HS-27A (cell line): ENCODE measurements at places on chromosomes 16 and 17.

- DNase-seq: peak; percentile 54
Observed at GRCh38 chr17:51372345-51373004, 112.1 kb downstream of the UTP18 start.

DNA sequence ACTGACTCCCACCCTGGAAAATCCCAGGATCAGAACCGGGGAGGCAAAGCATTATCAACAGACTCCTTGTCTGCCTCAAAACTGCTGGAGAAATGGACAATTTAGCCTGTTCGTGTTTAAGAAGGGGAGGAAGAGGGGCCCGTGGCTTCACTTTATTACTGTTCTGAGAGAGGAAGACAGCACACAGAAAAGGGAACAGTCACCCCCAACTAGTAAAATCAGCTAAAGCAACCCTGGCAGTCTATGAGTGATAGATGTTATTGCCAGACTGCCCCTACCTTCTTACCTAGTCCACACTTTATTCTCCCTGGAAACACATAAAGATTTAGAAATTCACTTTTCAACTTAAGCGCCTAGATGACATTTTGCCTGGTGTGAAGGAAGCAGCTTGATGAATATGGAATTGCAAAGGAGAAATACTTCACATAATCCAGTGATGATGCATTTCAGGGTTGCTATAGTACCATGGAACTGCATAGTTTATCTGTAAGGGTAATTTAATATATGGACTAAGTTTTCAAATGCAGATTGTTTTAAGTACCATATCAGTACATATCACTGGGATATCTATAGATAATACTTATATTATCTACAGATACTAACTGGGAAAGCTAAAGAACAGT lies 36.9 kb upstream of the TRAP1 start:
- DNase-seq: no peak

DNA sequence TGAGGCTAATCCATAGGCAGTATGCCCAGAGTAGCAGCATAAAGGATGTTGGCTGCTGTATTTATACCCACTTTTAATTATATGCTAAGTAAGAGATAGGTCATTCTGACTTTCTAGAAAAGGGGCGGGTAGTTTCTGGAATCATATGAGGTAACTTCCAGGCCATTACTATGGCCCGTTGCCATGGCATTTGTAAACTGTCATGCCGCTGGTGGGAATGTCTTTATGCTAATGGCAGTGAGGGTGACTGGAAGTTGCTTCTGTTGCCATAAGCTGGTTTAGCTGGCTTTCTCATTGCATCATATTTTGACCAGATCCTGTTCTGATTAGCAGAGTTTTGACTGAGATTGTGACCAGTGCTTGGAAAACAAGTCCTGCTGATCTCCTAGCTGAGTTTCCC lies 929.6 kb upstream of the CDH8 start:
- no peak for DNase-seq

DNA sequence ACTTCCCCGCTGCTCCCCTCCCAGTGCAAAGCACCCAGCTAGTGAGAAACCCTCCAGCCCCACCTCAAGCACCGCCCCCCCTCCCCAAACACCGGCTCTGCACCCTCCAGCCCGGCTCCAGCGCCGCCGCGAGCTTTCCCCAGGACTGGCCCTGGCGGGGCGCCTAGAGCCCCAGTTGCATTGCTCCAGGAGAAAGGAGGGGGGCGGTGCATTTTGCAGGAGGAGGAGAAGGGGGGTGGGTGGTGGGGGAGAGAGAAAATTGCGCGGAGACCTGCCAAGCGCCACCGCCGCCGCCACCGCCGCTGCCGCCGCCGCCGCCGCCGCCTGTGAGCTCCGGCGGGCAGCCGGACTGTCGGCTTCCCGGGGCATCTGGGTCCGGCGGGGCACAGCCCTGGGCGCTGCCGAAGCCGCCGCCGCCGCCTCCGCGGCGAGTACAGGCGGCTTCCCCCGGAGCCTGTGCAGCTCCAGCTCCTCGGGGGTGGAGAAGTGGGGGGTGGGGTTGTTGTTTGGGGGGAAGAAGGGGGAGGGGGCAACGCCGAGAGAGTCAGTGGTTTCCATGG lies 333 bp upstream of the NOG start:
- no peak for DNase-seq

GRCh38 chr17:56976941-56977608 lies 856 bp upstream of the SCPEP1 start:
- DNase-seq: no peak

GRCh38 chr17:8629371-8630226 lies 926 bp downstream of the MYH10 start:
- DNase-seq: no peak

- no peak for DNase-seq
Observed at GRCh38 chr16:30697264-30698138, 1.5 kb upstream of the SRCAP start.

DNA sequence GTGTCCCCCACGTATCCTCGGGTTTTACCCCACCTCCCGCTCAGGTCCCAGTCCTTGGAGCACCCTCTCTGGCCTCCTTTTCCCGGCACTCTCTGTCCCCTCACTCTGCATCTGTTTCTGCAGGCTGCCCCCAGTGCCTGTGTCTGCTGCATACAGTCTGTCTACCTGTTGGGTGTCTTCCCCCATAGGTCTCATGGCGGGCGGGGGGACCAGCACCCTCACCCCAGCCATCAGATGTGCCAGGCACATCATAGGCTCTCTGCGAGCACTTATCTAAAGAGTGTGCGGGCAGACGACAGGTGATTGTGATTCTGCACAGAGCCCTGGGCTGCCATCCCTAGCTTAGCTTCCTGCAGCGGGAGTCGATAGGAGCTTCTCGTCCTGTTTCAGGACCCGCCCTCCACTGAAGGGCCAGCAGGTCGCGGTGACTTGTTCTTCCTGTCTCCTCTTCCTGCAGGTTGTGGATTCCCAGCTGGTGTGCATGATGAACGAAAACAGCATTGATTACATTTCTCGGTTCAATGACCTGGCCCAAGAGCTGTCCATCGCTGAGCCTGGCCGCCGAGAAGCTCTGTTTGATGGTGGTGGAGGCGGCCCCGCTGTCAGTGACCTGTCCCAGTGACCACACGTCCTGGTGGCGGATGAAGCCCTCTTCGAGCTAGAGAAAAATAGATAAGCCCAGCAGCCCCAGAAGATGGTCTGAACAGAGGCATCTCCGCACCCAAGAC lies 4.5 kb upstream of the JPT2 start:
- no peak for DNase-seq

DNA sequence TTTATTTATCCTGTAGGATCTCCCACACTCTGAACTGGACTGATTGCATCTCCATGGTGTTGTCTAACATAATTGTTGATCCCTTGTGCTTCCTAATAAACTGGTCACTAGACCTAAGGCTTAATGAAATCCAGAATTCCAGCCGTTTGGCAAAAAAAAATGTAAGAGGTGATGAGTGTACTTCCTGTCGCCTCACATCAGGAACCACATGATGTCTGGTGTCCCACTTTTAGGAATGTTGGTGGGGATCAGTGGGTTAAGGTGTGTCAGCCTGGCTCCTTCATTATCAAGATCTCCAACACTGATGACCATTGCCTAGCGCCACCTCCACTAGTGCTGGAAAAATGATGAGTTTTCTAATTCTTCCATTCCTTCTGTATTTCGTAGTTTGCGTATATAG lies 18.6 kb upstream of the LONP2 start:
- DNase-seq: no peak

- no peak for DNase-seq
Observed at GRCh38 chr17:7887038-7887481, 1.5 kb upstream of the CHD3 start.

GRCh38 chr17:61770043-61770442 lies 93.3 kb downstream of the BRIP1 start:
- DNase-seq: no peak

GRCh38 chr16:17466876-17467275 lies 3.9 kb downstream of the XYLT1 start:
- DNase-seq: no peak

DNA sequence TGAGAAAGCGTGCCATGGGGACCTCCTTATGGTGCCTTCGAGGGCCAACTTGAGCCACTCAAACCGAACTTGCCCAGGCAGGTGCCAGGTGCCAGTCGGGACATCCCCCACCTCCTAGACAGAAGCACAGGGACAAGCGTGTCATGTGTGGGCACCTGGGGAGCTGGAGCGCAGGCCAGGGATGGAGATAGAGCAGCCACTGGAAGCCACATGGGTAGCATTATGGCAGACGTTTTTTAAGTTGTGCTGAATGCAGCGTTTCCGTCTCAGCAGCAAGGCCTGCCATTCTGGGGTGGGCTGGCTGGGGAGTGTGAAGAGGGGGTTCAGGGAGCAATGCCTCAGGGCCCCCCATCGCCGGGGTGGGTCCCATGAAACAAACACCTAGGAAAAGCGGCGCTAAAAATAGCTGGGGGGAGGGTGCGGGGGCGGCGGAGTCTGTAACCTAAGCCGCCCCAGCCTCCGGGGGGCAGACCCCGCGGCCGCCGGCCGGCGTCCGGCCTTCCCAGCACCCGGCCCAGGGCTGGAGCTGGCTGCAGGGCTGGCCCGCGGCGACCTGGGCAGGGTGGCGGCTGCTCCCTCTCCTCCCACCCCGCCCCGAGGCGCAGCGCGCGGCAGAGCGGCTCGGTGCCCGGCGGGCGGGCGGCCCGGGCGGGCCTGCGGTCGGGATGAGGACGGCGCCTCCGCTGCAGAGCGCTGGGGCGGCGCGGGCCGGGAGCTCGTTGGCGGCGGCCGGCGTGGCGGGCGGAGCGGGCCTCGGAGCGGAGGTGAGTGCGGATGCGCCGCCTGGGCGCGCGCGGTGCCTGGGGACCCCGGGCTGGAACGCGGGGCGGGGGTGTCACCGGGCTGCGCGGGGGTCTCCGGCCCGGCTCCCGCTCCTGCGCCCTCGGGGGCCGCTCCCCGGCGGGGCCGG lies at the start of gene ZNF469:
ZNF469 (plus strand) TSS at position 469 of the 910 bp plus-strand sequence. CDS start 44,512 bp downstream, outside the sequence.
- no peak for DNase-seq

GRCh38 chr17:4899341-4900230 lies at the start of gene C17orf107:
Gene C17orf107 (plus strand): TSS chr17:4899536. CDS start chr17:4899763, 227 bp downstream.
- no peak for DNase-seq

DNA sequence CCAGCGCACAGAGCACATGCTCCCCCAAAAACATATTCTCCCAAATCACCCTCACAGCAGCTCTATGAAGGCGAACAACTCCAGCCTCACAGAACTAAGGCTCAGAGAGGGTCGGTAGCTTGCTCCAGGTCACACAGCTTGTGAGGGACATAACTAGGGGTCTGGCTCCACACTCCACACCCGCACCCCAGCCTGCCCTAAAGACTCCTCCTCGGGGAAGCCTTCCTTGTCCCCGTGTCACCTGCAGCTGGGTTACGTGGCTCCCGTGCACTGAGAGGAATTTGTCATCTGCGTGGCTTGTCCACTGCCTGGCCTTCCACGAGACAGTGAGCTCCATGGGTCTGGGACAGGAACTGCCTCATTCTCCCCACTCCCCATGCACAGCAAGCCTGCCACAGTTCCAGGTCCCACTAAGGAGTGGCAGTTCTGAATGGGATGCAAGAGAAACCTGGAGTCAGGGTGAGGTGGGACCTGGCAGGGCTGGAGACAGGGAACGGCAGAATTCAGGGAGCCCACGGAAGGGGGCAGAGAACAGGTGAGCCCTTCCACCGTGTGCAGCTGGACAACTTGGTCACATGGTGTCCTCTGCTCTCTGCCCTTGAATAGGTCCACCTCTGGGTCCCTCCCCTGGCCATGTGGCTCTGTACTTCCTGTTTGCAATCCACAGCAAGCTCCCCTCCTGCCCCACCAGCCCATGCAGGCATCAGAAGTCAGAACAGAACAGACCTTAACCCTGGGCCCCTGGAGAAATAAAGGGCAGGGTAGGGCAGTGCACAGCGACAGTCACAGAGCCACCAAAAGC lies 27.4 kb downstream of the TNFRSF13B start:
- DNase-seq: no peak

- DNase-seq: no peak
Observed at GRCh38 chr17:13581925-13582324, 19.8 kb downstream of the HS3ST3A1 start.

- no peak for DNase-seq
Observed at GRCh38 chr17:79923974-79924638, 84.9 kb upstream of the CBX4 start.

DNA sequence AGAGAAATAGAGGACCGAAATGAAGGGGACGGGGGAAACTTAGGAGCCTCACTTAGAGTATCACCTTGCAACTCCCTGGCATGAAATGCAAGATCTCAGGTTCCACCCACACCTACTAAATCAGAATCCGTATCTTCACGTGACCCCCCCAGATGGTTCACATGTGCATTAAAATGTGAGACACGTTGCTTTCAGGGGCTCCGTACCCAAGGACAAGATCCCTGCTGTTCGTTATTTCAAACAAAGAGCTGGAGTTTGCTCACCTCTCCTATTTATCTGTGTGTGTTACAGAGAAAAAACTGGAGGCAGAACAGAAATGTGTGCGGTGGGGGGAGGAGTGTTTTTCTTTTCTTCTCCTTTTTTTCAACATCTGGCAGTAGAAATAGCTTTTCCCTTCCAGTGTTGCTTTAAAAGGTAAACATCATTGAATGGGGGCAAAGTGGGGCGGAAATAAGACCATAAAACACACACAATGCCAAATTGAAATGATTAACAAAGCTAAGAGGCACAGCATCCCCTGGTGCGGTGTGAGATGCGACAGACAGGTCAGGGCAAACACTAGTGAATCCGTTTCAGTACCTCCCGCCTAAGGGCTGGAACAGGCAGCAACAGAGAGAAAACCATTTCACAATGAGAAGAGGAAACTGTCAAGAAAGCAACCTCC lies 145.4 kb downstream of the SOX9 start:
- no peak for DNase-seq

- no peak for DNase-seq
Observed at GRCh38 chr16:22318690-22319358, 21.6 kb downstream of the POLR3E start.

DNA sequence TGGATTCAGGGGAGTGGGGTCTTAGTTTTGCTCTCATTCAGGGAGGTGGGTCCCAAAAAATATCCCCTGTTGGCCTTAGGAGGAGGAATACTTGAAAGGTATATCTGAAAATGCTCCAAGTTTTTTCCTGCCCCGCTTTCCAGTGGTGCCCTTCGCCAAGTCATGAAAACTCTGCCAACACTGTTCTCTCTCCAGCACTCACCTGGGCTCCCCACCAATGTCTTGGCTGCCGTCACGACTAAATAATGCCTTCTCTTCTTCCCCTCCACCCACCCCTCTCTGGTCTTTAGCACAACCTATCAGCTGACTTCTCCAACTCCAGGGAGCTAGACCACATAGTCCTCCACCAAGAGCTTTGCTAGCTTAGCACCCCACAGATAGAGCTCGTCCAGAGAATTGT lies 30.6 kb downstream of the ZFHX3 start:
- no peak for DNase-seq

GRCh38 chr17:40457964-40458791 lies 14.9 kb downstream of the IGFBP4 start:
- DNase-seq: peak; percentile 64
